HepG2 (cell line): ENCODE measurements at places on chromosomes 7 and 10.

DNA sequence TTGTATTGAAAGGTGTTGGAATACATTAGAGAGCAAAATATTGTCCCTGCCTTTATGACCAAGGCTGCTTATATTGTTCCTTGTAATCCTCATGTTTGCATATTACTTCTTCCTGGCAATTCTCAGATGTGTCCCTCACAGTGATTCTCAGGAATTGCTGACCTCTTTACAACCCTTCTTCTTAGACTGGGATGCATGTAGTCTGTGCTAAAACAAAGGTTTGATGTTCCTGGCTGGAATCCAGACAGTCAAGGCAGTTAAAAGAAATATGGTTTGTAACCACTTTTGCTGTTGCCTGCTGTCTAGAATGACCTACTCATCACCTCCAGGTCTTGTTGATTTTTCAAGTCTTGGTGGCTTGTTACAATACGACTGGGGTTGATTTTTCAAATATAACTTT, 367.6 kb downstream of the HGF start:
- no peak for DNase-seq

DNA sequence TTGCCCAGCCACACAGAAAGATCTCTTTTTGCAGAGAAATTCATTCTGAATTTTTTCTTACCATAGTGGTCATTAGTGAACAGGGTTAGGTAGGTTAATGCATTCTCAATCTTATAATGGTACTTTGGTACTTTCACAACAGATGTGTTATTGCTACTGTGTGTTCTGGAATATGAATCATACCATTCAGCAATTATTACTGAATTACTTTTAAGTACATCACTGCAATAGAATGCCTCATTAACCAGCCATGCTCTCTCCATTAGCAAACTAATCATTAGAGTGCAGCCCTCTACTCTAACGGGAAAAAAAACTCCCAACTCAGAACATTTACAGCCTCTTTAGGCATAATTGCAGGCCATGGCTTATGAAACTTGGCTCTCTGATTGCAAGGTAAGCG, 102.1 kb downstream of the DOCK4 start:
- DNase-seq: no peak

GRCh38 chr7:16881844-16882243, at the start of gene AGR3:
TSS of gene AGR3 (minus strand) at chr7:16881983. CDS start at chr7:16878618, 3,365 bp downstream.
- DNase-seq: no peak

- no peak for DNase-seq
These were observed 52.7 kb upstream of the INPP5A start for GRCh38 chr10:132484922-132485321.

GRCh38 chr7:112449353-112449752, 907 bp upstream of the IFRD1 start:
- DNase-seq: peak; percentile 60

DNA sequence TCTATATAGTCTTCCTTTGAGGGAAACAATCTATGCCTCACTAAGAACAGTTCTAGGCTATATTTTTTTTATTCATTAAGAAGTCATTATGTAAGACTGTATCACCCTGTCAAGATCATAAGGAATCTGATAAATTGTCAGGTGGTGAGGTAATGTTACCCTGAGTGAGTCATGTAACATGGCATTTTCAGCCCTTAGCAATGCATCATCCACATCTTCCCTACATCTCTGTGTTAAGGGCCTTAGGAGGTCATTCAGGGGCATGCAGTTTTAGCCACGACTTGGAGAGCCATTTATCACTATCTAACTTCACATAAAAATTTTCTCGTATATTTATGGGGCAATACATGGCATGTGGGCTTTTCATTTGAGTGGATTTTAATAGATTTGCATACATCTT, 924.5 kb upstream of the MBL2 start:
- DNase-seq: no peak

DNA sequence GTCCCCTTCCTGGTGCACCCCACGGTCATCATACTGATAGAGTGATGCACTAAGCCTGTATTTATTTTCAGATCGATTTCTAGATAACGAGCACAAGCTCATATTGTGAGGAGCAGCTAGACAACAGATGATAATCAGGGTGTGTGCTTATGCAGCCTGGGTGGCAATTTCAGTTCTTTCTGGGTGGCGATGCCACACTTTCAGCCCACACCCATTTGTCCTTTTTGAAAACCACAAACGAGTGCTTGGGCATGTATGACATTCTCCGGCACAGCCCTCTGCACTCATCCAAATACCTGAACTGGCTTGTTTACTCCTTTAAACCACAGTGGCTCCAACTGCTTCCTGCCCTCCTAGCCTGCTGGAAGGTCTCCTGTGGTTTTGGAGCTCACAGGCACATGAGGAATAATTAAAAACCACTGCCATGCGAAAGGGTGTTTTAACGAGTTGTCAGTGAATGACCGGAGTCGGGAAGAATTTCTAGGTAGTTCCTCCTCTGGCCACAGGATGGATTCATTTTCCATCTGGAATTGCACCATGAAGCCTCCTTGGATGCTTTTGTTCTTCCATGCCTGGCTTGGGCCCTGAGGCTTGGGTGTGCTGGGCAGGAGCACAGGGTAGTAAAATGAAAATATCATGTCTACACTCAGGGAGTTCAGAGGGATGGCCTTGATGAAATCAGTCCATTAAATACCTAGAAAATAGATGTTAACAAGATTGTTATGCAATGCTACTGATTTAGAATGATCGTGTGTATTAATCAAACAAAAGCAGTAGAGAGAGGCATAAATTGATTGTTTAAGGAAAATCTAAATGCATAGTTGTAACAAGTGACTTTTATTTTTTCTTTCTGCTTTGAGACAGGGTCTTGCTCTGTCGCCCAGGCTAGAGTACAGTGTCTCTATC, 52.4 kb upstream of the ITGB1 start:
- DNase-seq: peak; percentile 34

DNA sequence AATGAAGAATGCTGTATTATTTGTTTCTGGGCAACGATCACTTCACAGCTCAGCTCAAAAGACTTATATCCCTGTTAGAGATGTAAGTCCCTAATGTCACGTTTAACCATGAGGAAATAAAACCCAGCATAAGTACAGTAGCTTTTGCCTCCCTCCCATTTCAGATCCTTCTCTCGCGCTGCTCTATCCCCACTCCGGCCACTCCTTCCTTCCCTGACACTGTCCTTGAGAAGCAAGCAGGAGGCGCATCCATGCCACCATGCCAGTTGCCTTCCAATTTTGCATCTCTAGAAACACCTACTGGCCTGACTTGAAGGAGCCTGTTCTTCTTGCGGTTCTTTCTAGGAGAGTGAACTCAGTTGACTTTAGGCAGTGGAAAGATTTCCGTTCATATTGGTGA, 1.2 kb downstream of the FAM180A start:
- DNase-seq: no peak

DNA sequence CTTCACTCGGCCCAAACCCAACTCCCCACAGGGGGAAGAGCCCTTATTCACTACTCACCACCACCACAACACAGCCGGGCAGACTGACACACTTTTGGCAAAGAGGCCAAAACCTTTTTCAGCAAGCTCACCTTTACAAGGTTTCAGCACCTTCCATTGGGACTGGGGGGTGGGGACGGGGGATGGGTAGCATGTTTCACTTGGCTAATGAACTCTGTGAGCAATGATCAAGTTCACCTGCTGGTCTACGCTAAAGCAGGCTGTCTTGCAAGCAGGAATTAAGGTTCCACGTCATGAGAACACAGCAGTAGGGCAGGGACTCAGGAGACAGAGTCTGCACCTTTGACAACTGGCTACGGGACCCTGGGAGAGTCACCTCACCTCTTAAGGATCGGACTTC, 7.0 kb downstream of the FAM53B start:
- DNase-seq: no peak

DNA sequence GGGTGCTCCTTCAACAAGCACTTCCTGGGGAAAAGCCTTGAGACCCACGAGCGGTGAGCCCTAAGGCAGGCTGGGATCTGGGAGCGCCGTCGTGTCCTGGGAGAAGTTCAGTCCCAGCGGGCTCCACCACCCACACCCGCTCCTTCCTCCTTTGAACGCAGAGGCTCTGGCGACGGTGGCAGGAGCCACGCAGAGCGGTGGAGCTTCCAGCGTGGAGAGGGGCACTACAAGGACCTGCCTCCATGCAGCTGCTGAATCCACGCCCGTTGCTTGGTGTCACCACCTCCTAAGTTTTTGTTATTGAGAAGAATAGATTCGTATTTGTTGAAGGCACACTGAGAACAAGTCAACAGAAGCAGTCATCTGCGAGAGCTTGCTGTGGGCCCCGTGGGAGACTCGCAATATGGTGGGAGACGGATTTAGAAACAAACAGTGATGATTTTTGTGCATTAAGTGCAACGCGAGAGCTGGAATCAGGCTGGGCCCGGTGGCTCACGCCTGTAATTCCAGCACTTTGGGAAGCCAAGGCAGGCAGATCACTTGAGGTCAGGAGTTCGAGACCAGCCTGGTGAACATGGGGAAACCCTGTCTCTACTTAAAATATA, 60.1 kb upstream of the SDK1 start:
- no peak for DNase-seq

GRCh38 chr7:141027043-141027442, 12.3 kb upstream of the MRPS33 start:
- no peak for DNase-seq

DNA sequence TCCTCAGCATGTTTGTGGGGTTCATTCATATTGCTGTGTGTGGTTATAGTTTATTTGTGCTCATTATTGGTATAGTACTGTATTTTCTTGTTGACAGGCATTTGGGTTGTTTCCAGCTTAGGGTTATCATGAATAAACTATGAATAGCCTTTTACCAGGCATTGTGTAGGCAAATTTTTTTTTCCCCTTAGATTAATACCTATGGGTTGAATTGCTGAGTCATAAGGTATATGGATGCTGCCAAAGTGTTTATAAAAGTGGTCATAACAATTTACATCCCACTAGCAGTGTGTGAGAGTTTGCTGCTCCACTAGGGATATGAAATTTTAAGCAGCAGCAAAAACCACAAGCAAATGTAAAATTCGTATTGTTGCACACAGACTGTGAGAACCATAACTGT, 175.0 kb downstream of the PLPP4 start:
- DNase-seq: no peak

GRCh38 chr10:121765204-121765603, 162.6 kb downstream of the ATE1 start:
- DNase-seq: no peak

DNA sequence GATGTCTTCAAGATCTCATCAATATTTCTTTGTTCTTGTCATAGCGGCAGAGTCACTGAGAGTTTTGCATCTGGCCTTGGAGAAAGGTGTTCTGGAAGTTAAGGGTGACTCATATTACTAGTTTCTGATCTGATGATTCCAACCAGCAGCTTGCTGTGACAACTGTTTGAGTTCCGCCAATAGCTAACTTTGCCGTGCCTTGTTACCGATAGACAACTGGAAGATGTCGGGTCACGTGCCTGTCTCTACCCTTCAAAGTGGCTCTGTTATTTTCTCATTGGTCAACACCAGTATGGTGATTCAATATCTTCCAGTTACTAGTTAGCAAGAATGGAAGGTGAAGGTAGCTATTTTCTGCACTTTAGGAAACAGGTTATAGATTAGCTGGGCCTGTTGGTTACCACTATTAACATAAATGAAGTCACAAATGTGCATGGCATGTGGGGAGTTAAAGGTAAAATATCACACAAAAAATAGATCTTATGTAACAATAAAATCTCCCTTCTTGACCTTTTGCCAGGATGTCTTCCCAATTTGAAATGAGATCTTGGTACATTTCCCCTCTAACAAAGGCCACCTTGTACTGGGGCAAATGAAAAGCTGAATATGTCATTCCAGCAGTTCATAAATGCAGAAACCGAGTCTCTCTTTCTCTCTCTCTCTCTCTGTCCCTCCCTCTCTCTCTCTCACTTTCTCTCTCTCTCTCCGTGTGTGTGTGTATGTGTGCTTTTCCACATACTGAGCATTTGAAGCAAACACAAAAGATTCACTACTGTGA, 2.6 kb upstream of the MGAM2 start:
- DNase-seq: no peak

DNA sequence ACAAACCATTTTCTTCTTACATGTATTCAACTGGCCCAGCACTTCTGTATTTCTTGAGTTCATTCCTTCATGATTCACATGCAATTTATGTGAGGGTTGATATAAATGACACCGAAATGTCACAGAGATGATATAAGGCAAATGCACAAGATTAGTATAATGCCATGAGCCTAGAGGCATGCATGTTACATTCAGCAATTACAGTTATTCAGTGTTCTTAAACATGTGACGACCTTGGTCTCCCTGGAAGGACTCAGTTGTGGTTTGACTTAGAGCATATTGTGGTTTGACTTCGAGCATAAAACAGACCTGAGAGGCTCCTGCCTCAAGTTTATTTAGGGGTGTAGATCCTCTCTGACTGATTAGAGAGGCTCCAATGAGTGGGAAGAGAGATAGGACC, 752.1 kb upstream of the POM121L12 start:
- no peak for DNase-seq

DNA sequence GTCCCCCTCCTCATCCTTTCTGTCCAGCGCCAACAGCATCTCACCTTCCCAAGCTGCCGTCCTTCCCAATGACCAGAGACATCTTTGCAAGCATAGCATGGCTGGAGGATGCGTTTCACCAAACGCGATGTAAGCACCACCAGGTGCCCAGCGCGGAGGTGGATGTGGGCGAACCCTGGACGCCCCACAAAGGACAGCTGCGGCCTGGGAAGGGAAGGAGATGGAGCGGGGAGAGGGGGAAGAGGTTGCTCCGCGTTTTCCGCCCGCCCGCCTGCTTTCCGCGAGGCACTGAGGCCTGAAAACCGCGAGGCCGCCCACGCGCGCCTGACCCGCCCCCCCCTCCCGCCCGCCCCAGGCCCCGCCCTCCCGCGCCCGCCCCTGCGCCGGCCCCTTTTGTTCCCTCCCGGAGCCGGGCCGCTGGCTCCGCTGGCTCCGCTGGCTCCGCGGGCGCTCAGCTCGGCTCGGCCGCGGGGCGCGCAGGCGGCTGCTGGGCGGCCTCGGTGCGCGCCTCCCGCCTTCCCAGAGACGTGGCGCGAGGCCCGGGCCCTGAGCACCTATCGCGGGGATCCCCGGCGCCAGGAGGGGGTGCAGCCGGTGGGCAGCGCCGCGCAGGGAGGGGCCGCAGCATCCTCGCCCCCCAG, at the start of gene CLIP2:
Gene CLIP2, plus strand, starts transcription at position 390 of the 641 bp plus-strand sequence. CDS start 28,140 bp downstream, outside the sequence.
- peak; percentile 41 for DNase-seq

DNA sequence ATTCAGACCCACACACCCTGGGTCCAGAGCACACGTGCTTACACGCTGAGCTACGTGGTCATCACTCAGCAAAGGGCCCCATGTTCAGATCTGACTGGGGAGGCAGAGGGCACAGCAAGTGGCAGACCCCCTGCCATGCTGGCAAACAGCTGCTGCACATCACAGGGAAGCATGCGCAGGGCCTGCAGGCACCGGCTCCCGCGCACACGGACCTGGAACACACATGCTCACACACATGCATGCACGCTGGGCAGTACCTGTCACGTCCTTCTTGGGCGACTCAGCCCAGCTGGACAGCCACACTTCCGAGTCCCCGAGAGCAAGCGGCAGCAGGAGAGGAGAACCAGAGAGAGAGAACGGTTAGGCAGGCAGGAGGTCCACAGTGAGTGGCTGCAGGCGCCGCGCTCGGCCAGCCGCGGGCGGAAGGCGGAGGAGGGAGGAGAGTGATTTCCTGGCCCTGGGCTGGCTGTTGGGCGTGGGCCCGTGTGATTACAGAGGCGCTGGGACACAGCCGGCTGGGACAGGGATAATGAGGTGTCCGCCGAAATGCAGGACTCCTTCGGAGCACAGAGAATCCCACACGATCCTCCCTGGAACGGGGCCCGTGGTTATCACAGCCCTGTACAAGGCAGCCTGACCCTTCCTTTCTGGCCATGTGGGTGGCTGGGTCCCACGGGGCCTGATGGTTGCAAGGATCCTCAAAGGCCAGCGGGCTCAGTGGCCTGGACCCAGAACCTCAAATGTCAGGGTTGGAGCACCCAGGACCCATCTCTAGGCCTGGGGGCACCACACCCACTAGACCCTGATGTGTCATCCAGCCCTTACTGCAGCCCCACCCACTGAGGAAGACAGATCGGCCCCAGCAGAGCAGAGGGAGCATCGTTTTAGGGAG, 175.1 kb downstream of the NEURL1 start:
- DNase-seq: no peak
